GM12891 (cell line): ENCODE measurements at places on chromosomes 4 and X.

DNA sequence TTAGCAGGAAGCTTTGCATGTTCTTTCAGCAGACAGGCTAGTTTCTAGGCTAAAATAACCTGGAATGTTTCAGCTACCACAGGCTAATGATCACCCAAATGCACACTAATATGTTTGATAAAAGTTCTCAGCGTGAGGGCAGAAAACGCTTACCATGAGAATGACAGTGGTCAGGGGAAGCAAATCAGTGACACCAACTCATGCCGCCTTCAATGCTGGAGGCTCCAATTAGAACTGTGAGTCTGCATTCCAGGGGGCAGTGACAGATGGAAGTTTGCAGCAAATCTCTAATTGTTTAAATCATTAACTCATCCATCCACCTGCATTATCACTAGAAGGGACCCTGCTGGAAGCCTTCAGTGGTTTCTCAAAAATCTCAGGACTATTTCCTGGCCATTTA is 43.2 kb downstream of the ANOS1 start:
- no peak for DNase-seq

- DNase-seq = no peak
Observed at GRCh38 chr4:147736458-147736857, 4.6 kb downstream of the ARHGAP10 start.

- no peak for DNase-seq
Observed at GRCh38 chrX:14209034-14209433, 179.3 kb upstream of the GEMIN8 start.

GRCh38 chrX:19086102-19086772 is 36.0 kb downstream of the ADGRG2 start:
- no peak for DNase-seq

DNA sequence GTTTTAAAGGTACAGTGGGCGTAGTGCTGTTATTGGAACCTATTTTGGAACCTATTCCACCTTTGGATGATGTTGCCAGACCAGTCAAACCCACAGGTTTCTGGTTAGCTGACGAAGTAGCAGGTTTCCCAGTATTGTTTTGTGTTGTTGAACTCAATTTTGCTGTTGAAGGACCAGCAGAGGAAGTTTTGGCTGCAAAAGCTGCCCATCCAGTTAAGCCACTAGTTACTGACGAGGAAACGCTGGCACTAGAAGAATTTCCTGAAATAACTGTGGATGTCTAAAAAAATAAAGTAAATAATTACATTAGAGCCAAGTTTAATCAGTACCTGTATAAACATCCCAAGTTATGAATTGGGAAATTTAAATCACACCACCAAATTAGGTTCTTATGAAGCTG is 25.5 kb downstream of the INTS12 start:
- DNase-seq = no peak

DNA sequence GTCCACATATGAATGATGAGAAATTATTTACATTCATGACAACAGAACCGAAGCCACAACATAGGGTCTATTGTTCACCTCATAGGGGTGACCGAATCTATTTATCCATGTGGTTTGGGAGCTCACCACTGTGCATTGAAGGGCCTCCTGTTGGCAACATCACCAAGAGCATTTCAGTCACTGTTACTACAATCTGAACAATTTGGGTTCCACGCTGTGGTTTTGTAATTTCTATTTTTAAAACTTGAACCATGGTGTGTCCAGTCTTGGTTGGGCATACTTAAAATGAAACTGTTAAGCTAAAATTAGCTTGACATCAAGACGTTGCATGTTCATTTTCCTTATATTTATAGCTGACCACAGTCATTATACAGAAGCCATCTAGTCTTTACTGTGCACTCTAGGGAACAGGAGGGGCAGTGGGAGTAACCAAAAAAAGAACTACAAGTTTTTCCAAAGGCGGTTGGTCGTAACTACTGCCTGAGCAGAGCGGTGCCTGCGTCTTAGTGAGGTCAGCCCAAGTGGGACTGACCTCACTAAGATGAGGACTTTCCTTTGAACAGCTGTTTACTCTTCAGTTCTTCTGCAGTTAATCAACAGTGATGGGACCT is 192.1 kb downstream of the SPRY1 start:
- no peak for DNase-seq

- DNase-seq = no peak
Observed at GRCh38 chrX:79325263-79325958, 41.7 kb downstream of the ITM2A start.

DNA sequence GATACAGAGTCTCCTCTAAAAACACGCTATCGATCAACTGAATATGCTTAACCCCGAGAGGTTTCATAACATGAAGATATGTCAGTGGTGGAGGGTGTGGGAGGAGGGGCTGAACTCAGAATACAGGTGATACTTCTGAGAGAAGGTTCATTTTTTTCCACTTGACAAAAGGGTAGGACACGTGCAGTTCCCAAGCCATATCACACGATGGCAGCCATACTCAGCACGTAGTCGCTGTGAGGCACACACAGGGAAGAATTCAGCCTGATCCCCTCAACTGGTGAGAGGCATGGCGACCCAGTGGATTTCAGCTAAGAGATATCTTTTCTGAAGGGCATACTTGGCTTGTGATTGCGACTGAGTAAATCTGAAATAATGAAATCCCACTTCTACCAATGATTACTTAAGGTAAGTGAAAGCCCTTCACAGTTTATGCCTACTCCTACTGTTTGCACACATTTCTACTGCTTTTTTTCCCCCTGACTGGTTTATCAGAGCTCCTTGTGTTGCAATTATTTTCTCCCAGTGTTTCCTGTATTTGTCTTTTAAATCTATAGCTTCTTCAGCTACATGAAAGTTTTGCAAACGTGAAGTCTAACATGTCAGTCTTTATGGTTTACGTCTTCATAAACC is 133.1 kb downstream of the CORIN start:
- DNase-seq = no peak

DNA sequence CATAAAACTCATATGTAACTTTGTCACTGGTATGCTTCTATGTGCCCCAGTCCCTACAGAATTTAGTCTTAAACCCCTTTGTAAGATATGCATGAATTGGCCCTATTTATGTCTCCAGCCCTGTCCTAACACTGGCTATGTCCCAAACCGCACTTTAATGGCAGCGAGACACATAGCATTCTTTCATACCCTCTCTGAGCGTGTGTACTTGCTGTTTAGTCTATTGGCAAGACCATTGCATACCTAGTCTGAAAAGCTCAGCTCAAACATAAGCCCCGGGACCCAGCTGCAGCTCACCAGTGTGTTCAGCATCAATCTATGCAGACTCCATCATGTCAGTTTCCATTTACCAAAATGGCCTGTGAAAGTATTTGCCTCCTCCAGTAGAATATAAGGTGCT is 1018.4 kb upstream of the TENM3 start:
- DNase-seq = no peak

DNA sequence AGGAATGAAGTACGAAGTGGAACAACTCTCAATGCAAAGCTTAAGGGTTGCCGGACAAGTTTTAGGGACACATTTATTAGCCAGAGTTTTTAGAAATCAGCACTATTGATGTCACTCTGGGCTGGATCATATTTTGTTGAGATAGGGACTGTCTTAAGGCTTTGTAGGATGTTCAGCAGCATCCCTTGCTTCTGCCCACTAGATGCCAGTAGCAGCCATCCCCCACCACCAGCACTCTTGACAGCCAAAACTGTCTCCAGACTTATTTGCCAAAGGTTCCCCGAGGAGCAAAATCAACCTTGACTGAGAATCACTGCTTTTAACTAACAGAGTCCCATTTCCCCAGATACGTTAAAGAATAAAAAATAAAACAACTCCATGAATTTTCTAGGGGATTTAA is 1497.3 kb downstream of the STIM2 start:
- no peak for DNase-seq

DNA sequence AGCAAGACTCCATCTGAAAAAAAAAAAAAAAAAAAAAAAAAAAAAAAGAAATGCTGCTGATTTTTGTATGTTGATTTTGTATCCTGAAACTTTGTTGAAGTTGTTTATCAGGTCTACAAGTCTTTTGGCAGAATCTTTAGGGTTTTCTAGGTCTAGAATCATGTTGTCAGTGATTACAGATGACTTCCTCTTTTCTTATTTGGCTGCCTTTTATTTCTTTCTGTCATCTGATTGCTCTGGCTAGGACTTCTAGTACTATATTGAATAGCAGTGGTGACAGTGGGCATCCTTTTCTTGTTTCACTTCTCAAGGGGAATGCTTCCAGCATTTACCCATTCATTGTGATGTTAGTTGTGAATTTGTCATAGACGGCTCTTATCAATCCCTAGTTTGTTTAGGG is 334.4 kb downstream of the SPRY1 start:
- DNase-seq = no peak

GRCh38 chrX:37896511-37896890 is 49.1 kb upstream of the DYNLT3 start:
- no peak for DNase-seq

DNA sequence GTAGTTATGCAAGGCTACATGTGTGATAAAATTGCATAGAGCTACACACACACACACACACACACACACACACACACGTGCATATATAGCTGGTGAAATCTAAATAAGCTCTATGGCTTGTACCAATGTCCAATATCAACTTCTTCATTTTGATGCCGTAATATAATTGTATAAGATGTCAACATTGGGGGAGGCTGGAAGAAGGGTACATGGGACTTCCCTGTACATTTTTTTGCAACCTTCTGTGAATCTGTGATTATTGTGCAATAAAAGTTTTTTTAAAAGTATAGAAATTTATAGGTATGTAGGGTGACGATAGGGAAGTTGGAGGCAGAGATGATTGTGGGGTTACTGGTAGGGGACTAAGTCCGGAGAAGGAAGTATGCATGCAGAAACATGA is 105.5 kb downstream of the HDAC8 start:
- DNase-seq = no peak

DNA sequence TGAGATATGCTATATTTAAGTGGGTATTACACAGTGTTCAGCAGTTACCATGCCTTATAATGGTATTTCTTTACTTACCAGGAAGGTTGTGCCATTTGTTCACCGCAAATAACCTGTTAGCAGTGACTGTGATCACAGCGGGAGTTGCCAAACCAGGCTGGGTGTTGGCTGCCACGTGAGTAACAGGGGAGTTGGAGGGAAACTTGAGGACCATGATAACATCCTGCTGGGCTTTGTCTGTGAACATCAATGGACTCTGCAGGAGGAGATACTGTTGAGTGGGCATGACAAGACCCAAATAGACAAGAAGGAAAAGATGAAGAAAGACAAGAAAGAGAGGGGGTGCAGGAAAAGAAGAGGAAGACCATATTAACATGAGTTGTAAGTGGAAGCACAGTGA is 242.9 kb downstream of the DCLK2 start:
- no peak for DNase-seq

DNA sequence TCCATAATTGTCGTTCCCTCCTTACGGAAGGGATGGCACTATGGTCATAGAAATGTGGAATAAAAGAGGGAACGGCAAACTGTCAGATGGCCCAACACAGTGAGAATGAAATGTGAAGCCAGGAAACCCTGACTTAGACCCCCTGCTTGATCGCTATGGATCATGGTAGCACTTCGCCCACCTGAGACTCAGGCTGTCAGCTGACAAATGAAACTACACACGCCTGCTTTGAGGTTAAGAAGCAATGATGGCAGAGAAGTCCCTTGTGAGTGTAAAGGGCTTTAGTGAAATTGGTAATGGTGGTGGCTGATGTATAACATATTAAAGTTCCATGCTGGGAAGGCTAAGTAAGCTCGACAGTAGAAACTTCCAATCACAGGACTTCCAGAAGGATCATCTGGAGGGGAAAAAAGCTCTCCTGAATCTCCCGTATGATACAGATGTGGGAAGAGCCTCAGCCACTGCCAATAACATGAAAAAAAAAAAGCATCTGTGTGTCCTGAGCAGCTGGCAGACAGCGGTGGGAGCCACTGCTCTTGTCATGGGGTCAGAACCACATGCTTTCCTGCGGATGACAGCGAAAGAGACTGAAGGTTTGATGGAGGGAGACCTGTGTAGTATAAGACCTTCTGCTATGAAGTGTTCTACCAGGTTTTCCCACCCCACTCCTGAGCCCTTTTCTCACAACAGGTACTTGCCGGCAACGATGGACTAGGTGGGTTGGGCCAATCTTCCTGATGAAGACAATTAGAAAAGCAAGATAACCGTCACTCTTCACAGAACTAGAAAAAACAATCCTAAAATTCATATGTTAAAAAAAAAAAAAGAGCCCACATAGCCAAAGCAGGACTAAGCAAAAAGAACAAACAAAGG is 107.6 kb downstream of the AFAP1 start:
- no peak for DNase-seq

DNA sequence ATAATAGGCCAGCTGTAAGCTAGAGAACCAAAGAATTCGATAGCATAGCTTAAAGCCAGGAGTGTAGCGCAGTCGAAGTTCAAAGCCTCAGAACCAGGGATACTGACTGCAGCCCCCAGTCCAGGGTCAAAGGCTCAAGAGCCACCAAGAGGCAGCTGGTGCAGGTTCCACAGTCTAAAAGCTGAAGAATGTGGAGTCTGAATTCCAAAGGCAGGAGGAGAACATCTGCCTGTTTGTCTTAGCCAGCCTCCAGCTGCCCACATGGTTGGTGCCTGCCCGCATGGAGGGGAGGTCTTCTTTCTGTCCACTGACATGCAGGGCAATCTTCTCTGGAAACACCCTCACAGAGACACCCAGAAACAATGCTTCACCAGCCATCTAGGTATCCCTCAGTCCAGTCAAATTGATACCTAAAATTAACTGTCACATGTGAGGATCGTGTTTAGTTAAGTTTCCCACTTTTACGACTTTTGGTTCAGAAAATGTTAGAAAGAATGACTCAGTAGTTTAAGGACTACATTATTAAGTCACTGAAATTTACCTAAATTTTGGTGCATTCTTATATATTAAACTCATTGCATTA is 52.8 kb upstream of the RHOH start:
- no peak for DNase-seq

DNA sequence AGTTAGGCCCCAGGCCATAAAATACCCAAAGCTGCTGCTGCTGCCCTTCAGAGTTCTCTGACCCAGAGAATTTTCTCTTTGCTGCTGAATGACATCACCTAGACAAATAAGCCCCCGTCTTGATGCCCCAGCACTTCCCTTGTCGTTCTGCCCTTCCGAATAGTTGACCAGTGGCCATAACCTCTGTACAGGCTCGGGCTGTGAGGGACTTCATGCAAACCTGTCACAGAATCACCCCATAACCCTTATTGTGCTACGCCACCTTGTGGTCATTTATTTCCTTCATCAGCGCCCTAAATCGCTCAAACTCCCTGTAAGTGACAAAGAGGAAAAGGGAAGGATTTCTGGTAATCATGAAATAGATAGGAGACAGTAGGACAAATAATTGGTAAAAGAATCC is 18.8 kb downstream of the SPACA5 start:
- DNase-seq = no peak

GRCh38 chr4:43282534-43282933 is 390.0 kb downstream of the GRXCR1 start:
- DNase-seq = no peak
